ENCODE measurements at places on chromosomes 16 and 17.

DNA sequence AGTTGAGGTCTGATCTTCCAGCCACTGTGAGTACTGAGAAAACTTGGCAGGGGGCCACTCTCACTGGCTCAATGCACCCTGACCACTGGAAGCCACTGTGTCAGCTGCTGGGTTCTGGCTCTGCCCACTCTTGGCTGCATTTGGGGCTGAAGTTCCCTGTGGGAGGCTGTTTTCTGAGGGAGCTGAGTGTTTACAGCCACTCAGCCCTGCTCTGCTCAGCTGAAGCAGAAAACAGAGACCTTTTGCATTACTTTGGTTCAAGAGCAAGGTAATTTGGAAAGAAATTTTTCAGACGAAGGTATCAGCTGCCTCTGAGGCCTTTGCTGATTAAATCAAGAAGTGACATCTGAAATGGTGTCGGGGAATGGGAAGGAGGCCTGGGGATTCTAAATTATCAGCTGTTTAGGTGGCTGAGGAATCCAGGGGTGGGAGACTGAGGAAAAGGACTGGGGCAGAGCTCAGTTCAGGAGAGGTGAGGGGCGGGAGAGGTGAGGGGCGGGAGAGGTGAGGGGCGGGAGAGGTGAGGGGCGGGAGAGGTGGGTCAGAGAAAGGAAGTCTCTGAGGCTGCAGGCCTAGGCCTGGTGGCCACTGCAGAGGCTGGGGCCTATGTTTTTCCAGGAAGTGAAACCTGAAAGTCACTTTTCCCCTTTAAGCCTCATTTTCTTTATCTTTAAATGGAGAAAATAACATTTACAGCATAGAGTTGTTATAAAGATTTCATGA is at the start of gene ACSM5:
Gene ACSM5 (plus strand): TSS at position 137 of the 723 bp plus-strand sequence. CDS start 1,951 bp downstream, outside the sequence.
- DNase-seq = no peak

DNA sequence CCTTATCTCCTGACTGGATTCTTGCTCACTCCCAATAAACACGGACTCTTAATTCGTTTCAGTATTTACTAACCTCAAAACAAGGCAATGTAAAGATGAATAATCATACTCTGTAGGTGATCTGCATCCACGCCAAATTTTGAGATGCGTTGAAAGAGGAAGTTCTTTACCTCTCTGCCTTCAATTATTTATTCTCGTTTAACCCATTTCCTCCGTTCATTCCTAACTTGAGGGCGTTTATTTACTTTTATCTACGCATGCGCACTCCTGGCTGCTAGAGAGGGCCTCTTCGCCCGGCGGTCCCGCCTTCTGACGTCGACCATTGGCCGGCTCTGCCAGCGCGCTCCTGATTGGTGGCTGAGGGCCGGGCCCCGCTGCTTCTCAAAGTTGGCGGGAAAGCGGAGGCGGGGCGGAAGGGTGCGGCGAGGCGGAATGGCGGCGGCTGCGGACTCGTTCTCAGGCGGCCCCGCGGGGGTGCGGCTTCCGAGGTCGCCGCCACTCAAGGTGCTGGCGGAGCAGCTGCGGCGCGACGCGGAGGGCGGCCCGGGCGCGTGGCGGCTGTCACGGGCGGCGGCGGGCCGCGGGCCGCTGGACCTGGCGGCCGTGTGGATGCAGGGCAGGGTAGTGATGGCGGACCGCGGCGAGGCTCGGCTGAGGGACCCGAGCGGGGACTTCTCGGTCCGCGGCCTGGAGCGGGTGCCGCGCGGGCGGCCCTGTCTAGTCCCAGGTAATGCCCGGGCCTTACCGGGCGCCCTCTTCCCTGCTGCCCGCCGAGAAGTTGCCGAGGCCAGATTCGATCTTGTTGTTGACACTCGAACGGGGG is at the start of gene RMI2:
Gene RMI2 (plus strand): TSS at position 420 of the 823 bp plus-strand sequence. CDS start 13 bp downstream, at position 433.
- peak; percentile 94 for DNase-seq

GRCh38 chr16:11742093-11742535 is 543 bp downstream of the TXNDC11 start:
- DNase-seq = peak; percentile 33

GRCh38 chr16:23871924-23872323 is 36.1 kb downstream of the PRKCB start:
- no peak for DNase-seq

DNA sequence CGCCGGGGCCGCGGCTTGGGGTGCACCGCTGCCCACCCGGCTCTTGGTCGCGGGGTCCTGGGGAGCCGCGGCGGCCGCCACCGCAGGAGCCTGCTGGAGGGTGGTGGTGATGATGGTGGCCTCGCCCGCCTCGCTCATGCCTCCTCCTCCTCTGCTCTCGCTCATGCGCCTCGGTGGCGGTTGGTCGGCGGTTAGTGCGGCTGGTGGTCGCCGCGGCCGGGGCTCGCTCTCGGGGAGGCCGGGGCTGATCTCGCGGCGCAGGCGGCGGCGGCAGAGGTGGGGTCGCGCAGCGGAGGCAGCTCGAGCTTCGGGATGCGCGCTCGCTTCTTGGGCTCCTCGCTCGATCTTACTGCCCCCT is 41.6 kb downstream of the AHSP start:
- DNase-seq = no peak

DNA sequence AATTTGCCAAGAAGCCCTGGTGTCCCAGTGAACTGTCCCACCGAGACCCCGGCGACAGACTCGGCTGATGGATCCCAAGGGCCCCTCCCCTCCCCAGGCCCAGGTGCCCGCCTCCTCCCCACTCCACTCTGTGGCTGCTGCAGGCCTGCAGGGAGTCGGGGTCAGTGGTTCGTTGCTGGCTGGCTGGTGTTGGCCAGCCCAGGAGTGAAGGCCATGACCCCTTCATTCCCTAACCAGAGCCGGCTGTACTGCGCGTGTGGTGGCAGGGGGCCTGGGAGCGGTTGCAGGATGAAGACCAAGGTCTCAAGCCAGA is 9.2 kb upstream of the TBX2 start:
- DNase-seq = no peak

- no peak for DNase-seq
These were observed at the start of gene ST6GALNAC1 for GRCh38 chr17:76643553-76644148. Gene ST6GALNAC1, minus strand, starts transcription at chr17:76643757. Its CDS starts 119 bp downstream, at chr17:76643638.

- DNase-seq = peak; percentile 48
These were observed at the start of gene B3GNT9 for GRCh38 chr16:67150833-67151396. Gene B3GNT9, minus strand, starts transcription at chr16:67150998. Its CDS starts 513 bp downstream, at chr16:67150485.

GRCh38 chr16:27849621-27850020 is 213.9 kb downstream of the GSG1L start:
- no peak for DNase-seq

DNA sequence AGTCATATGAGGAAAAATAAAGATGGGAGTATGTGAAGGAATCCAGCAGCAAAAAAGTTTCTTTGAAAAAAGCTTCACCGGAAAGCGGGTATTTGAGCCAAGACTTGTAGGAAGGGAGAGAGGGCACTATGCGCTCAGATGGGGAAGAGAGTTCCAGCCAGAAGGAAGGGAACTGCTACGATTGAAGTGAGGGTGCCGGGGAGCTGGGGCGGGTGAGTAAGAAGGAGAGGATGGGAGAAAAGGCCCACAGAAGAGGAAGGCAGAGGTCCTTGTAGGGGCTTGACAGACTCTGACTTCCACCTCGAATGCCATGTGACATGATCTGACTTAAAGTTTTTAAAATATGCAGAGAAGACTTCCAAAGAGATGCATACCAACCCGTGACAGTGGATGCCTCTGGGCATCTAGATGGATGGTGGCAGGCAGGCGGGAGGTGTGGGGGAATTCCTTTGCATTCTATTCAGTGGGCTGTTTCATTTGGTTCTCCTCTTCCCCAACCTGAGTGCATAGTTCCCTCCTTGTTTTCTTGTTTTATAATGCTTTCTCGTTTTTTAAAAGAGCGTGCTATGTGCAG is 44.9 kb downstream of the CDRT4 start:
- no peak for DNase-seq

GRCh38 chr16:83952587-83952939 is 477 bp upstream of the OSGIN1 start:
- DNase-seq = peak; percentile 54

DNA sequence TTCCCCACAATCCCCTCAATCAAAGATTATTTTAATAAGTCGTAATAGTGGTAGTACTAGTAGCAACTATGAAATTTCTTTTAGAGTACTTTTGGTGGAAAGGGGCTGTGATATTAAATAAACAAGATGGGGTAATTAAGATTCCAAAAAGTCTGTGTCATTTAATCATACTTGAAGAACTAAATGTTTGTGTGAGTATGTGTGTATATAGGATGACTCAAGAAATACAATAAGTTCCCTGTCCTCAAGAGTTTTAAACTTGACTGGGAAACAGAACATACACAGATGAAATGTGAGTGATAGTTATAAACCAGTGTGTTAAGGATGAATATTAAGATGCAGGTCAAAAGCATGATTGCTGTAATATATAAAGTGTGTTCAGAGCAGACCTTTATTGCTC is 2.3 kb downstream of the ALDH3A2 start:
- no peak for DNase-seq

DNA sequence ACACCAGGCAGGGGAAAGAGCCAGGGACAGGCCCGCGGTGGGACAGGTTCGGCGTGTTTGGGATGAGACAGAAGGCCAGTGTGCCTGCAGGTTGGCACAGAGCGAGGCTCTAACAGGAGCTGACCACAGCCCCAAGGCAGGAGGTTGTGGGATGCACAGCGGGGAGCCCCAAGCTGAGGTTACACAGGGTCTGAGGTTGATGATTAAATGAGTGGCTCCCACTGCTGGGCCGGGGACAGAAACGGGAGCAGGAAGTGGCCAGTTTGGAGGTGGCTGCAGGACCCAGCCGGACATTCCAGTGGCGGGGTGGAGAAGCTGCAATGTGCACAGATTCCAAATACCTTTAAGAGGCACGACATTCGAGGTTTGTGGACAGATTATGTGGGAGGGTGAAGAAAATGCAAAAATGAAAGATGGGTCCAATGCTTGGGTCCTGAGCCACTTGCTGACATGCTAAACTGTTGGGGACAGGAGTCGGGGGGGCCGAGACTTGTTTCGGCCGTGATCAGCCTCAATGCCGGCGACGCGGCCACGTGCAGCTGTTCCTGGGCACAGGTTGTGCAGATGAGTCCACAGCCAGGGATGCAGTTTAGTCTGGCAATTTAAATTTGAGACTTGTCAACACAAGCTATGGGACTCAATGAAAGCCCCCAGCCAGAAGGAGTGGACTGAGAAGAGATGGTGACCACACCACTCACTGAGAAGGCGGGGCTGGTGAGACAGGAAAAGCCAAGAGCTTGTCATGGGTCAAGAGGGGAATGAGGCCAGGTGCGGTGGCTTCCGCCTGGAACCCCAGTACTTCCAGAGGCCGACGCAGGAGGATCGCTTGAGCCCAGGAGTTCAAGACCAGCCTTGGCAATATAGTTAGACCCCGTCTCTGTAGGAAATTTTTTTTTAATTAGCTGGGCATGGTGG is 8.7 kb downstream of the ENPP7 start:
- DNase-seq = peak; percentile 85

DNA sequence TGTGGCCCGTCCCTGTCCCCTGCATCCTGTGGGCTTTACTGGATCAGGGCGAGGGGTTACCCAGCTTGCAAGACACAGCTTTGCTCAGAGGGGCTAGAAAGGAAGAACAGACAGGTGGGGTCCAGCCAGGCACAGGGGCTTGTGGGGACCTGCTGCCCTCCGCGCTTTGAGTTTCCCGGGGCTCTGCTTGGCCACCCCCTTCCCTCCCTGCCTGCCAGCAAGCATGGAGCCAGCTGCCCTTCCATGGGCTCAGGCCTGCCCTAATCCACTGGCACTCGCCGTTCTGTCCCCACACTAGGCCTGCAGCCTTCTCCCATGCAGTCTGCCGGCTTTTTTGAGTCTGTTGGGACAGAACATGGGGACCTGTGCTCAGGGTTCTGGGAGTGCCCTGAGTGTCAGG is 3.4 kb downstream of the SNN start:
- no peak for DNase-seq

DNA sequence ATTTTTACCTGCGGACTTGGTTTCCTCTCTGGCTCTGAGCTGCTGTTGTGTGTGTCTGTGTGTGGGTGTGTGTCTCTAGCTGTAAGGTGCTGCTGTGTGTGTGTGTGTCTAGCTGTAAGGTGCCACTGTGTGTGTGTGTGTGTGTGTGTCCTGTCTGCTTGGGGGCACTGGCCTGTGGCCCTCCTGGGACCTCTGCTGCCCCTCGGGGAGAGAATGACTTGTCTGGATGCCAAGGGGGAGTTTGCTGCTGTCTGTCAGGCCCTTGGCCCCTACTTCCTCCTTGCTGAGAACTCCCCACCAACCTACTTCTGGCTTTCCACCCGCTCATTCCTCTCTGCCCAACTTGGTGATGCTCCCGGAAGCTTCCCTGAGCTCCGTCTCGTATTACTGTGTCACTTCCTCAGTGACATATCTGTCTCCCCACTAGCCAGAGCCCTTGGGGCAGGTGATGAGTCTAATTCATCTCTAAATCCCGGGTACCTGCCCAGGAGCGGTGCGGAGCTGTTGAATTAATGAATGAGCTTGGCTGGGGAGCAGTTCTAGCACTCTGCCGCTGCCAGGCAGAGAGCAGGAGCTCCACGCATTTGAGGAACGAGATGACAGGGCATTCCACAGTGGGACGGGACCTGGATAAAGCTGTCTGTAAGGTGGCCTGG is 3.5 kb upstream of the LASP1NB start:
- no peak for DNase-seq

DNA sequence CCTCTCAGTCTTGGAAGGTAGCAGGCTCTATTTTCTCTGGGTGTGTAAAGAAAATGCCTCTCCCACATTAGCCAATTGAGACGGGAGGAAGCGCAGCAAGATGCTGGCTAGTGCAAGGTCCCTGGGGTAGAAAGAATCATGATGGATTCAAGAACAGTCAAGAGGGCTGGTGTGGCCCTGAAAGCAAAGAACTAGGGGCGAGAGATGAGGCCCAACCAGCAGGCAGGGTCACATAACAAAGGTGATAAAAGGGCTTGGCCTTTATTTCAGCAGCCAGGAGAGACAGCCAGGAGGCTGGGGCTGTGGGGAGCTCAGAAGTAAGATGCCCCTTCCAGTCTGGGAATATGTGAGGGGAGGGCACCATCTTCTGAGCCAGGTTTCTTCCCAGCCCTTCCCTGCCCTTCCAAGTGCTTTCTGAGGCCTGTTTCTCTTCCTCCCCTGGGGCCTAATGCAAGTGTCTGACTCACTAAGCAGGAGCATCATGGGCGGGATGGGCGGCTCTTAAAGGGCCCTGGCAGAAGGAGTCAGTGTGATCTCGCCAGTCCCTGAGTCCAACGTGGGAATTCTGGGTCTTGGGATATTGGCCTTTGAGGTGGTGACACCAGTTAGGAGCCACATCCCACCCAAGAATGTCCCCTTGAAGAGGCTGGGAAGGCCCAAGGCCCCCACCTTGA is 3.9 kb upstream of the NLRC5 start:
- peak; percentile 50 for DNase-seq

GRCh38 chr17:43534909-43535308 is 11.2 kb downstream of the ETV4 start:
- no peak for DNase-seq

- DNase-seq = no peak
These were observed 37.9 kb upstream of the SLC38A10 start for GRCh38 chr17:81332914-81333528.

DNA sequence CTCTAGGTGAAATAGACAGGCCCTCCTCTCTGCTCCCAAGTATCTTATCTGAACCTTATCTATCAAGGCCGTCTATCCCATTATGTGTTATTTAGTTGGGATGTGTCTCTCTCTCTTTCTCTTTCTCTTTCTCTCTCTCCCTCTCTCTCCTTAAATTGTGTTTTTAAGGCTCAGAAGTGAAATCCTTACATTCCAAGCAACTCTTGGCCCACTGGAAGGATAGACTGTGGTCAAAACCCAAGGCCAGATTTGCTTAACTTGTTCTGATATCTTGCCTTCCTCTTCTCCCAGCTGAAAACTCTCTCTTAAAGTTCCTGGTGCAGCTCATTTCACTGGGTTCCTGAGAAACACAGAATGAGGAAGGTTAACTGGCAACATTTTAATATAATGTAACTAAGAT is 14.7 kb downstream of the CDRT4 start:
- no peak for DNase-seq

All from SW480 (cell line).